Activated naive CD4-positive, alpha-beta T cell treated with anti-CD3 and anti-CD28 coated beads, Interleukin-2, amount 10 ng/mL, durations not matched to agents 5 hours and 36 hours (primary cell): ENCODE measurements at places on chromosomes 3 and 15. TPM values are rescaled to one million over a fixed set of nuclear protein-coding genes. Genes with fewer than 3 reads are reported as not detected.

MINAR1 gene
- 0.33 TPM for total RNA-seq

ZMYND10 gene
- total RNA-seq = 2.2 TPM

OSBPL10 gene
- 0.34 TPM for total RNA-seq

THRB gene
- total RNA-seq = not detected

KBTBD13 gene
- not detected for total RNA-seq

GOLGB1 gene
- total RNA-seq = 30.1 TPM

MORC1 gene
- total RNA-seq = not detected

MUSTN1 gene
- 2.5 TPM for total RNA-seq

FGD5 gene
- 0.71 TPM for total RNA-seq

SYNM gene
- total RNA-seq = 3.3 TPM

SOX2 gene
- not detected for total RNA-seq

PRSS50 gene
- total RNA-seq = not detected

SERPINI2 gene
- not detected for total RNA-seq
